ENCODE measurements at places on chromosomes 2 and 18. TPM values are rescaled to one million over a fixed set of nuclear protein-coding genes. Genes with fewer than 3 reads are reported as not detected.

The COL4A4 gene
- polyA plus RNA-seq = 1.8 TPM

The MERTK gene
- 15.8 TPM for polyA plus RNA-seq

The POTEJ gene
- not detected for polyA plus RNA-seq

The NT5DC4 gene
- not detected for polyA plus RNA-seq

The IL1F10 gene
- not detected for polyA plus RNA-seq
